ENCODE measurements at places on chromosomes 11 and 22. TPM values are rescaled to one million over a fixed set of nuclear protein-coding genes. Genes with fewer than 3 reads are reported as not detected.
A peak's percentile ranks its signal among the peaks of the same experiment; 100 is the strongest.

The PDE2A gene
- 8.9 TPM for total RNA-seq

DNA sequence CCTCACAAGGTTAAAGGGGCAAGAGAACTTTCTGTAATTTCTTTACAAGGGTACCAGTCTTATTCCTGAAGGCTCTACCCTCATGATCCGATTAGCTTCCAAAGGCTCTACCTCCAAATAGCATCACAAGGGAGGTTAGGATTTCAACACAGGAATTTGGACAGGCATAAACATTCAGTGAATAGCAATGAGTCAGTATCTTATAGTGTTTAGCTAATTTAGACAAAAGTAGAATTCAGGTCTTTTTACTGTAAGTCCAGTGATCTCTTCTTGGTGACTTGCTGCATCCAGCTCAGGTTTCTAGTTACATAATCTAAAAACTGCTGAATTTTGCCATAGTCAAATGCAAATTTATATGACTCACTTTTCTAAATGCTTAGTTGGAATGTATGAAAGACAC, 1995.6 kb upstream of the RAG2 start:
- H3K27me3 ChIP-seq: no peaks in the 10 kb centered on the region
- no peaks in the 10 kb centered on the region for H3K36me3 ChIP-seq
- H3K4me3 ChIP-seq: no peak overlapping the region

The PIH1D2 gene
- 1.0 TPM for total RNA-seq

The C11orf87 gene
- not detected for total RNA-seq

The PLAAT5 gene
- total RNA-seq: 0.40 TPM

The CSKMT gene
- total RNA-seq: 27.0 TPM

DNA sequence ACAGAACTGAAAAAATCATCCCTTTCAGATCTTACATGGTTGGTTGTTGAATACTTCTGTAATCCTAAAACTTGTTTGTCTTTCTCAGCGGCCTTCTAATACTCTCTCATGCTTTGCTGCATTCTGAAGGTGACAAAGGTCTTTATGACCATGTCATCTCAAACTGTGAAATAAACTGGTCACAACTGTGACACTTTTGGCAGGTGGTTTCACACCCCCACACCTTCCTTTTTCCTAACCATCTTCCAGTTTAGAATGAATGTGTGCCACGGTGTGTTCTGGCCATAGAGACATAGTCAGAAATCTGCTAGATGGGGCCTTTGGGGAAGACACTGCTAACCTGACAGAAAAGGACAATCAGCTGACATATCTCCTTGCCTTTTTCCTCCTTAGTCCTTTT, 14.7 kb upstream of the RFPL3 start:
- no peak overlapping the region for H3K27ac ChIP-seq
- no peak overlapping the region for H3K4me3 ChIP-seq
- DNase-seq: no peak
- no peaks in the 10 kb centered on the region for H3K4me1 ChIP-seq
- no peaks in the 10 kb centered on the region for H3K27me3 ChIP-seq
- no peaks in the 10 kb centered on the region for H3K36me3 ChIP-seq

DNA sequence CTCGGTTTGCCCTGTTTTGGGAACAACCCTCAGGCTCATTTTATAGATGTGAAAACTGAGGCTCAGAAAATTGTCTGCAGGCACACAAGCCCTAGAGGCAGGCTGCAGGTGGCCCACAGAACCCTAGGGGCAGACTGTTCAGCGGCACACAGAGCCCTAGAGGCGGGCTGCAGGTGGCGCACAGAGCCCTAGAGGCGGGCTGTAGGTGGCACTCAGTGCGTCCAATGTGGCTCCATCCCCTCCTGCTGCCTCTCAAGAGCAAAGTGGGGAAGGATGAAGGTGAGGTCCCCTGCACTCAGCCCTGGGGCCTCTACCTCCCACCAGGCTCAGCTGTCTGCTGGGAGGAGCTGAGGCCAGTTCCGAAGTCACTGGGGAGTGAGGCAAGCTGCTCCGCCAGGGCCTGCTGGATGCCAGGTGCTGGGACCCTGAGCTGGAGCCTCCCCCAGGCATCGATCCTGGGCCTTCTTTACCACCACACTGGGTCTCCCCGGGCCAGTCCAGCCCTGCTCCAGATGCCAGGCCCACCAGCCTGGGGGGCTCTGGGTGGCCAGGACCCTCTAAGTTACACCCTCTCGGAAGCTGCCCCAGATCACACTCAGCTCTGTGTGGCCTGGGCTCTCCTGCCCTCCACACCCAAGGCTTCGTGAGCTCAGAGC, 2.3 kb downstream of the ACY3 start:
- DNase-seq: no peak
- H3K27ac ChIP-seq: no peak overlapping the region
- H3K36me3 ChIP-seq: no peaks in the 10 kb centered on the region
- peaks cover 11% of the 10 kb centered on the region for H3K4me1 ChIP-seq

DNA sequence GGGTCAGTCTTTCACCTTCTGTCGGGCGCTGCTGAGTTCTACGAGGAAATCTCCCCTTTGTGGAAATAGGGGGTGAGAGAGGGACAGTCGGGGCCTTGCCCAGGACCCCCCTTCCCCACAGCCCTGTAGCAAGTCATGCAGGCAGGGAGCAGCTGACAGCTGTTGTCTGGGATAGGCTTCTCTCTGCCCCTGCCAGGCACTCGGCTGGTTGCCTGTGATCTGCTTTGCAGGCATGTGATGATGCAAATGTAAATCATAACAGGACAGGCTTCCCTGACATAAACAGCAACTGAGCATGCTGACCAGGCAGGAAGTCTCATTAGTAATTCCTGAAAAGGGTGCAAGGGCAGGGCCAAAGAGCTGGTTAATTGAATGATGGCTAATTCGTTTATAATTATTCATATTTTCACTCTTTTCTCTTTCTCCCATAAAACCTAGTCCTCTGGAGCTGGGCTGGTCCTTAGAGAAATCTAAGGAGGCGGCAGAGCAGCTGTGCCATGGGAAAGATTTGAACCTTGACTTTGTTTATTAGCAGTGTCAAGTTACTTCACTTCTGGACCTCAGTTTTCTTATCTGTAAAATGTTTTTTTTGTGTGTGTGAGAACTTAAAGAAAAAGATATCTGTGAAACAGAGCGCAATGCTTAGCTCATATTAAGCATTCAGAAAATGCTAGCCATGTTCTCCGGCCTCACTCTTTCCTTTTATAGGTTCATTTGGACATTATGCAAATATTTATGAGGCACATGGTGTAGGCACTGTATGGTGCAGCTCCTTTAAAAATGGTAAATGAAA, 129.7 kb downstream of the LDLRAD3 start:
- DNase-seq: peak; percentile 27
- H3K4me3 ChIP-seq: no peak overlapping the region
- no peak overlapping the region for H3K27ac ChIP-seq
- H3K27me3 ChIP-seq: no peaks in the 10 kb centered on the region
- no peaks in the 10 kb centered on the region for H3K36me3 ChIP-seq

- H3K27ac ChIP-seq: no peak overlapping the region
- no peaks in the 10 kb centered on the region for H3K27me3 ChIP-seq
Measured at GRCh38 chr11:44241851-44242250, 68.1 kb downstream of the ALX4 start.

The CHST1 gene
- total RNA-seq: 0.54 TPM

- H3K27me3 ChIP-seq: no peaks in the 10 kb centered on the region
- H3K36me3 ChIP-seq: no peaks in the 10 kb centered on the region
- DNase-seq: no peak
- peak overlapping the region; percentile 10 for H3K4me3 ChIP-seq
Measured at GRCh38 chr11:111910676-111911562, 651 bp downstream of the CRYAB start.

DNA sequence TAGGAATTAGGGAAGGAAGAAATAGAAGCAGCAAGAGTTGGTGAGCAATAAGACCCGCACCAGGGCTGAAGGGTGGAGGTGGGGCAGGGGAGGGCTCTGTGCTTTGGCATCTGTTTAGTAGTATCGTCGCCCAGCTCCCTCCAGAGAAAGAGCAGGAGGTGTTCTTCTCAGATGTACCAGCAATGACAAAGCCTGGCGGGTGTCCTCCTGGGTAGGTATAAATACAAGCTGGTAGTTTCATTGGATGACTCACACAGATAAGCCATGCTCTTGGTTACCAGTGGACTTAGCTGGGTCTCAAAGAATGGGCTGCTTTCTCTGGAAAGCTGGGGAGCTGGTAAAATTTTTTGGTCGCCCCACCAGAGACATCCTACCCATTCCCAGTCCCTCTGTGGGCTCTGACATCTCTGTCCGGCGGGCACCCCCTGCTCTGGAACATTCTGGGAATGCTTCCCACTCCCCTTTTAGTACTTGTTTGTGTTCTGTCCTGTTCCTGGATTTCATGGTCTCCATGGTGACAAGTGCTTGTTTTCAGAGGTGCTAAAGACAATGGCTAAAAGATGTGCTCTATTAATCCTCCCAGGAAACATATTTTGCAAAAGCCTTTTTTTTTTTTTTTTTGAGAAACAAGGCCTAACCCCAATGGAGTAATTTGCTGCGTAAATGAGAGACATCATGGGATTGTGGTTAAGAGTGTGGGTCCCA, 15.4 kb upstream of the TUBA8 start:
- no peak overlapping the region for H3K27ac ChIP-seq
- no peaks in the 10 kb centered on the region for H3K36me3 ChIP-seq
- H3K4me3 ChIP-seq: no peak overlapping the region
- H3K27me3 ChIP-seq: no peaks in the 10 kb centered on the region

Data from colonic mucosa (tissue), 4 donors.